Iris pigment epithelial cell (primary cell): ENCODE measurements at places on chromosomes 16 and 17.

DNA sequence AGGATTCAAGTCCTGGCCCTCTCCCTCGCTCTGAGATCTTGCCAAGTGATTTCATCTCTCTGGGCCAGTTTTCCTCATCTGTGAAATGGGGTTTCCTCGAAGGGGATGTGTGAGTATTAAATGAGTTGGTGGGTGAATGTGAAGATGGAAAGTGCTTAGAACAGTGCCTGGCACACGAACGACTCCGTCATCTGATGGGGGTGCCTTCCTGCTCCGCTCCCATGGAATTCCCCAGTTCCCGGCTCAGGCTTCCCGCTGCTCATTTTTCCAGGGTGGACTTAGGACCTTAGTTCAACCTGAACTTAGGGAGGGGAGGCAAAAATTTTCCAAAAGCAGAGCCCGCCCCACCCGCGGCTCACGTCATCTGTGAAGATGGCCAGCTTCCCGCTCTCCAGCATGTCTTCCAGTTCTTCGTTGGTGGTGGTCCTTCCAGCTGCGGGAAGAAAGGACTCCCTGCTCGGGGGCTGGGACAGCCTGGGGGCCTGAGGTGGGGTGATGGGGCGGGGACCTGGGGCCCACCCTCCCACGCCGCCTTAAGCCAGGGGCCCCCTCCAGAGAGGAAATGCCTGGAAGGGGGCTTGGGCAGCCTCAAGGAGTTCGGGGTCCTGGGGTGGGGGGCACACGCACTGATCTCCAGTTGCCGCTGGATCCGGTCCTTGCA lies 11.4 kb downstream of the HSD3B7 start:
- DNase-seq = no peak

DNA sequence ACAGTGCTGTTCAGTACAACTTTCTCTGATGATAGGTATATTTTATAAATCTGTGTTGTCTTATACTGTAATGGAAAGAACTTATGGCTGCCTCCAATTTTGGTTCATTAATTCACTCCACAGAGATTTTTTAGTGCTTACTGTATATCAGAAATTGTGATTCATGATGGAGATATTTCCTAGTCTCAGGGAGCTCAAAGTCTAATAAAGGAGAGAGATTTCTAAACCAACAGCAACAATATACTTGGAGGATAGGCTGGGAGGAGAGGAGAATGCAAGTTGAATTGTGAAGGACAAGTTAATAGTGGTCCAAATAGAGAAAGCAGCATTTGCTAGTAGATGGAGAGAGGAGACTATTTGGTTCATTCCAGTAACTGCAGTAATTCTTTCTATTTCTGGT lies 63.5 kb downstream of the TANC2 start:
- DNase-seq = peak; percentile 78

DNA sequence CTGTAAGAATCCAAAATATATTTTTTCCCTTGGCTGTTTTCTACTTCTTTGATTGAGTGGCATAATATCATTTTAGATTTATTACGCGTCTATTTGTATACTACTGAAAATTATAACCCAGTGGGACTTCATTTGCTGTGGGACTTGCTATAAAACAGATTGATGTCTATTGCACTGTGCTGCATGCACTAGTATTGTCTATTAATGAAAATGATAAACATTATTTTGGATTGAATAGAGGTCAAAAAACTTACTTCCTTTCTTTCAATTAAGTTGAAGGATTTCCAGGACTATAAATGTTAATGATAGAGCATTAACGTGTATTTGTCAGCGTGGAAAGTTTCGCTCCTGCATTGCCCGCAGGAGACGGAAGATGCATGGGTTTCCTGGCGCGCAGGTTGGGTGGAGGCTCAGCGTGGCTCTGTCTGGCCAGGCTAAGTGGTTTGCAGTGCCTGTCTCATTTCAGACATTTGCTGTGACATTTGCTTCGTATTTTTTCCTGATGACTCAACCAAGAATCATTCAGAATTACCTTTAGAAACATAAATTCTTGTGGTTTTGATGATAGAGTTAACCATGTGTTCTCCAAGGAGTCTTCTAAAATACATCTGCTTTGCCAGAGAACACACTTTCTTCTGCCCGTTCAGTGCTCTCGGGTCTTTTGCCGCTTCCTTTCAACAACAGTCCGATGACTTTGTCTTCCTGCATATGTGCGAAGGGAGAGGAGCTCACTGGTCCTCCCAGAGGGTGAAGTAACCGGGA lies 216.7 kb downstream of the RPTOR start:
- peak; percentile 80 for DNase-seq

DNA sequence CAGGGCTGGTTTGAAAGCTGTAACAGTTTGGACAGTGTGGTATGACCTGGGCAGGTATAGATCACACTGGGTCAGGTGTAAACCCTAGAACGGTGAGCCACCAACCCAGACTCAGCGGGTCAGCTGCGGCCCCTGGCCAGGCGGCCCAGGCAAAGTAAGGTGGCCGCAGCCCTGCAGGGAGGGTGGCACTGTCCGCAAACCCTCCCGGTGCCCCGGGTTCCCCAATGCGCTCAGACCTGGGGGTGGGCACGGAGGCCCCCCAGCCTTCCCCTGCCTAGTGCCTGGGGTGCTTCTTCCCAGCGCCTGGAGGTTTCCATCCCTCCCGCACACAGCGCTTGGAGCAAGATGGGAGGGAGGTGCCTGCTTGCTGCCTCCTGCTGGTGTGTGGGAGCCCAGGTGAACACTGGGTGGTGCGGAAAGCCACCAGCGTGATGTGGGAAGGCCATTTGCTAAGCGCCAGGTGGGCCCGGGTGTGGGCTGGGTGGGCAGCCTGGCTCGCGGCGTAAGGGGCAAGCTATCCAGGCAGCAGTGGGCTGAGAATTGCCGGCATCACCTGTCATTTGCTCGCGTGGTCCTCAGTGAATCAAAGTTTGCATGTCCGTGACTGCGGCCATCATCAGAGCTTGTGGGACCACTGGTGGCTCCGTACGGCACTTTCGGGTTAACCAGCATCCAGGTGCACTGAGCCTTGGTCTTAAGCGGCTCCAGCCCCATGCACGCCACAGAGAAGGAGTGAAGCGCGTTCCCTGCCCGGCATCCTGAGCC lies 47.3 kb upstream of the GNG13 start:
- DNase-seq = no peak

DNA sequence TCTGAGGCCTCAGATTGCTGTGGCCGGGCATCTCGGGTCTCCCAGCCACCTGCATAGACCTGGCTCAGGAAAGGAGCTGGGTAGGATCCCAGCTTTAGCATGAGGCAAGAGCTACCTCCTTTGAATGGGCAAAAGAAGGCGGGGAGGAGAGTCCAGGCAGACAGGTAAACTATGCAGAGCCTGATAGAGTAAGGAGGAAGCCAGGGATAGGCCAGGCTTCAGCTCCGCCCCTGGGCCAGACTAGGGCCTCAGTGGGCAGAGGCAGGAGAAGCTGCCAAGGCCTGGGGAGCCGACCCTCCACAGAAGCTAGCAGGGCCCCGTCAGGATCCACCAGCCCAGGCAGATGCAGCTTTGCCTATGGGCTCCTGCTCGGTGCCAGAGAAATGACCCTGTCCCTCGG lies 22.6 kb upstream of the UBE2G1 start:
- DNase-seq = no peak

- no peak for DNase-seq
These were observed 12.1 kb upstream of the PRKCB start for GRCh38 chr16:23823475-23824384.
